ENCODE measurements at places on chromosomes 2 and 18. TPM values are rescaled to one million over a fixed set of nuclear protein-coding genes. Genes with fewer than 3 reads are reported as not detected.

ACTR1B gene
- total RNA-seq: 57.8 TPM

CHMP3 gene
- 103 TPM for total RNA-seq

SLC5A7 gene
- not detected for total RNA-seq

C18orf32 gene
- total RNA-seq: 25.6 TPM

DQX1 gene
- total RNA-seq: 13.3 TPM

REG1B gene
- total RNA-seq: not detected

MAP2 gene
- total RNA-seq: 8.5 TPM

LYPD1 gene
- total RNA-seq: 0.15 TPM

PLB1 gene
- total RNA-seq: 2.6 TPM

G6PC2 gene
- total RNA-seq: not detected

CHRNG gene
- total RNA-seq: not detected

CPO gene
- total RNA-seq: not detected

CNGA3 gene
- not detected for total RNA-seq

DUSP11 gene
- total RNA-seq: 37.2 TPM

SULT1C2 gene
- not detected for total RNA-seq

SNRNP200 gene
- 55.3 TPM for total RNA-seq

GKN2 gene
- total RNA-seq: not detected

ANKRD30BL gene
- not detected for total RNA-seq

ANKRD29 gene
- 10.1 TPM for total RNA-seq

EN1 gene
- not detected for total RNA-seq

DPYSL5 gene
- not detected for total RNA-seq

DSC2 gene
- 231 TPM for total RNA-seq

NPHP1 gene
- total RNA-seq: 0.57 TPM

PLEKHA3 gene
- total RNA-seq: 4.0 TPM

CD226 gene
- total RNA-seq: 0.79 TPM

OTOS gene
- total RNA-seq: not detected

THAP4 gene
- total RNA-seq: 40.7 TPM

GPBAR1 gene
- 1.3 TPM for total RNA-seq

CXCR1 gene
- not detected for total RNA-seq

ECEL1 gene
- total RNA-seq: 0.19 TPM

SPIRE1 gene
- total RNA-seq: 16.0 TPM

ACAA2 gene
- total RNA-seq: 6.8 TPM

ACTR3 gene
- total RNA-seq: 274 TPM
